Uterine smooth muscle cell (primary cell): ENCODE measurements at places on chromosomes 6 and 20. TPM values are rescaled to one million over a fixed set of nuclear protein-coding genes. Genes with fewer than 3 reads are reported as not detected.

The FRS3 gene
- 1.5 TPM in 2 replicates for total RNA-seq

The R3HDML gene
- not detected in 2 replicates for total RNA-seq

The ITPR3 gene
- 55.4 and 86.4 TPM in 2 replicates for total RNA-seq

The SAMD5 gene
- total RNA-seq = 0.44 and 1.00 TPM in 2 replicates

The IRAK1BP1 gene
- 3.7 and 5.4 TPM in 2 replicates for total RNA-seq
